ENCODE measurements at places on chromosomes 2 and 18. TPM values are rescaled to one million over a fixed set of nuclear protein-coding genes. Genes with fewer than 3 reads are reported as not detected.

- peak; percentile 13 for DNase-seq
Observed at GRCh38 chr2:109437325-109438090, 176.3 kb downstream of the SEPTIN10 start.

DNA sequence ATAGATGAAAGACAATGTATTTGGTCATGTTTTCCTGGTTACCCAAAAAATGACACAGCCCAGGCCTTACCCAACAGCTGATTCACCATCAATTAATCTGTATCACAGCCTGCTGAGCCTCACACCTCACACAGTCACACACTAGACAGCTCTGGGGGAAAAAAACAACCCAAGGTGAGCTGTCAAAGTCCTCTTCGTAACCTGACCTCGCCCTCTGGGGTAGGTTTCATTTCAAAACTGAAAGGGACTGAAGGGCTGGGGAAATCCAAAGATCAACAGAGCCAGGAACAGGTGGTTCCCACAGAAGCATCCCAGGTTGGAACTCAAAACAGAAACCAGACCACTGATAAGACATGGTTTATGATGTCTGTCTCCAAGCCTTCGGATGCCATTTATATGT lies 18.2 kb upstream of the PCBP1 start:
- DNase-seq: no peak

- no peak for DNase-seq
Observed at GRCh38 chr2:221133941-221134340, 438.2 kb downstream of the EPHA4 start.

- DNase-seq: peak; percentile 3
Observed at GRCh38 chr2:180559771-180560170, 420.6 kb upstream of the UBE2E3 start.

DNA sequence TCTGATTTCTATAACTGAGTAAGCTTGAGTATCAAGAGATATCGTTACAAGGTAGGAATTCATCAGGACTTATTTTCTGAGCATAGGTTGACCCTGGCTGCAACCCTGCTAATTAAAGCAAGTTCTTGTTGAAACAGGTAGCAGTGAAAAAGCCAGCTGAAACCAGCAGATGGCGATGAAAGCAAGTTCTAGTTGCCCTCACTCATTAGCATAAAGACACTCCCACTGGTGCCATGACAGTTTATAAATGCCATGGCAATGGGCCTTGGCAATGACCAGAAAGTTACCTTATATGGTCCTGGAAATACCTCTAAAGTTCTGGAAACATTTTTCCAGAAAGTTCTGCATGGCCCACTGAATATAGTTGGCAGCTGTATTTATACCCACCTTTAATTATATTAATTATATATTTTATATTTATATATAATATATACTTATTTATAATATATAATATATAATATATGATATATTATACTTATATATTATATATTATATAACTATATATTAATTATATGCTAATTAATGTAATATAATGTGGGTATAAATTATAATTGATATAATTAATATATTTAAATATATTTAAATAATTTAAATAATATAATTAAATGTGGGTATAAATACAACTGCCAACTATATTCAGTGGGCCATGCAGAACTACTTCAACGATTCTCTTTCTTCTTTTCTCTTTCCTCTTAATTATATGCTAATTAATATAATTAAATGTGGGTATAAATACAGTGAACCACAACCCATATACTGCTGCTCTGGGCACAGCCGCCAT lies 188.0 kb downstream of the CDH7 start:
- no peak for DNase-seq

DNA sequence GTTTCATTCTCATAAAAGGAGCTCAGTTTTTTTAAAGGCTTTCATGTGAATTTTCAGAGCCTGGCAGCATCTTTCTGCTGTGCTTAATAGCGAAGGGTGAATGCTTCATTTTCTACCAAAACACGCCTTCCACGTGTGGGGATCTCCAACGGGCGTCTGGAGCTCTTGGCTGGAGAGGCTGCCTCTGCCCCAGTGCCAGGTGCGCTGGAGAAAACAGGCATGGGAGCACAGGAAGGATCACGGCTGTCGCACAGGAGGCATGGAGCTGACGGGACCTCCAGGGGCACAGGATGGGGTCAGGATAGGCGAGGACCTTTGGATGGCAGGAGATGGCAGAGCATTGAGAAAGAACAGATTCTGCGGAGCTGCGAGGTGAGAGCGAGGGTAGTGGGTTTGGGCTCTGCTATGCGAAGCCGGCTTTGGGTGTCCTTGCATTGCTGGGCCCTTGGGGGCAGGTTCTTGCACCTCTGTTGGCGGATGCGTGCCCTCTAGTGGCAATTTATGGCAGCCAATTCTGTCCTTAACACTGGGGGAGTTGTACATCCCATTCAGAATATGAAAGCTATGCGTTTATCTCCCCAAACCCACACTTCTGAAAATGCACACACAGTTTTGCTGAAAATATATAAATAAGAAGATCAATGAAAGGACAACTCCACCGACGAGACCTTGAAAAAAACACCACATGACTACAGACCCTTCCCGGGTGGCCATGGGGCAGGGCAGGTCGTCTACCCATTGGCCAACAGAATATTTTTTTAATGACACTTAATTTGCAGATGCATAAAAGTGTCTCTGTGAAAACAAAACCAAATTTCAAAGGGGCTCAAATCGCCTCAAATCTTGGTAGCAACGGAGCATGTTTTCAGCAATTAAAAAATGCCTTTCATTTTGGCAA lies 90.4 kb upstream of the SLC35G4 start:
- peak; percentile 51 for DNase-seq

DNA sequence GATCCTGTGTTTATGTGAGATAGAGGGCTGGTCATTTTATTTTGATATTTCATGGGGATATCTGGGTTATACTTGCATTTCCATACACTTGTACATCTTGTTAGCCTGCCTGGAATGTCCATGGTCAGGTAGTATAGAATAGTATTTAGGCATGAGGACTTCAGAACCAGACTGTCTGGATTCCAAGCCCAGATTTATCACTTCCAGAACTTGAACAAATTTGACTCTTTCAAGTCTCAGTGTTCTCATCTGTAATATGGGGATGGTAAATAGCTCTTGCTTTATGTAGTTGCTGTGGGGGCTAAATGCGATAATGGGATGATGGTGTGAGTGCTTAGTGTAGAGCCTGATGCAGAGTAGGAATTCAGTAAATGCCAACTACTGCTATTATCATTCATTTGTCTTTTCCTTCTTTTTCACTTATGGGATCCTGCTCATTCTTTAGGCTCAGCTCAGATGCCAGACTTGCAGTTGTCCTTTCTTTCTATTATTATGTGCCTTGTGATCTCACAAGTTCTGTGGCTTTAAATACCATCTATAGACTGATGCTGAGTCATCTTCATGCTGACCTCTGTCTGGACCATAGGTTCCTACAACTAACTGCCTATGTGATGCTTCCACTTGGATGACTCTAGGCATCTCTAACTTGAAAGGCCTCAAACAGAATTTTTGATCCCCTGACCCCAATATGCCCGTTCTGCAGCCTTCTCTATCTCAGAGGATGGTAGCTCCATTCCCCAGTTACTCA lies 67.4 kb downstream of the POLE4 start:
- DNase-seq: no peak

- peak; percentile 53 for DNase-seq
Observed at GRCh38 chr2:234374736-234375135, 122.1 kb downstream of the ARL4C start.

Gene HDLBP
- polyA plus RNA-seq: 419 TPM

Gene MYOM1
- polyA plus RNA-seq: 3.1 TPM
